ENCODE measurements at places on chromosomes 5 and 9. TPM values are rescaled to one million over a fixed set of nuclear protein-coding genes. Genes with fewer than 3 reads are reported as not detected.

The OSTF1 gene
- 365 TPM for polyA plus RNA-seq

The KIAA1958 gene
- polyA plus RNA-seq, result 1.2 TPM

The PCDHGA4 gene
- 0.10 TPM for polyA plus RNA-seq

The OGN gene
- polyA plus RNA-seq, result 0.13 TPM

The LHX3 gene
- not detected for polyA plus RNA-seq

The ELL2 gene
- polyA plus RNA-seq, result 5.4 TPM

The NOL8 gene
- 7.7 TPM for polyA plus RNA-seq

The BSPRY gene
- polyA plus RNA-seq, result 6.1 TPM

The CCL21 gene
- polyA plus RNA-seq, result not detected

The MCIDAS gene
- not detected for polyA plus RNA-seq

The ADAM19 gene
- not detected for polyA plus RNA-seq

The LCN15 gene
- not detected for polyA plus RNA-seq

DNA sequence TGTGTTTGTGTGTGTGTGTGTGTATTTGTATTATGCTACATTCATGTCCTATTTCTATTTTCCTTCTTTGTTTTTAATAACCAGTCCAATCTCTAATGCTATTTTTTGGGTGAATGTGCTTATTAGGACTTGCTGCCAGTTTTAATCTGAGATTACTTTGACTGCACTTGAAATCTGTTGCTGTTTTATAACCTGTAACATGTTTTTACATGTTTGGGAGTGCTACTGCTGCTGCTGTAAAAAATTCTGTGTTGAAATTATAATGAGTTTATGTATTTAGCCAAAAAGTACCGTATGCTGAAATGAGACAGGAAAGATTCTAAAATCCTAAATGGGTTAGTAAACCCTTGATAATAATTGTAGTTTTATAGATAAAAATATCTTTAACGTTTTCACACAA, 104.7 kb upstream of the SSBP2 start:
- DNase-seq, result no peak
- H3K27ac ChIP-seq, result no peak overlapping the region
- peaks cover 3% of the 10 kb centered on the region for H3K36me3 ChIP-seq
- no peak overlapping the region for H3K4me3 ChIP-seq
- H3K27me3 ChIP-seq, result peaks cover 10% of the 10 kb centered on the region

GRCh38 chr9:80732506-80732905, 956.8 kb downstream of the TLE1 start:
- no peak overlapping the region for H3K27ac ChIP-seq
- no peak for DNase-seq
- no peak overlapping the region for H3K4me3 ChIP-seq
- no peaks in the 10 kb centered on the region for H3K27me3 ChIP-seq

GRCh38 chr5:65830856-65831255, 95.5 kb upstream of the ERBIN start:
- H3K4me1 ChIP-seq, result peaks cover 6% of the 10 kb centered on the region
- H3K27me3 ChIP-seq, result peaks cover 1% of the 10 kb centered on the region
- no peak overlapping the region for H3K27ac ChIP-seq
- H3K36me3 ChIP-seq, result no peaks in the 10 kb centered on the region
- no peak overlapping the region for H3K4me3 ChIP-seq

DNA sequence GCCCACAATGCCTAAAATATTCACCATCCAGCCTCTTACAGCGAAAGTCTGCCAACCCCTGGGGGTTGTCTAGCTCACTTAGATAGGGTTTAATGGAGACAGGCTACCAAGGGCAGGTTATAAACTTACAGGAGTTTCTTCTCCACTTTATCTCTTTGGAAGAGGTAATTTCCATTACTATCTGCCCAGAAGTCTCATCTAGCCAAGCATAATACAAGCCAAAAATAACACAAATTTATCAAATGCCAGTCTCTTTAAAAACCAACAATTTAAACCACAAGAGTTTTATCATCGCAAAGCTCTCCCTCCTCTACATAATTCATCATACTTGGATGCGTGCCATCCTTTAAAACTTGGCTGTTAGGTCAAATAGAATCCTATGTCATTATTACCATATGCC, 6.2 kb downstream of the RBM22 start:
- no peaks in the 10 kb centered on the region for H3K27me3 ChIP-seq
- no peak overlapping the region for H3K4me3 ChIP-seq
- H3K27ac ChIP-seq, result no peak overlapping the region
- DNase-seq, result no peak
- H3K4me1 ChIP-seq, result peaks cover 2% of the 10 kb centered on the region

- no peaks in the 10 kb centered on the region for H3K27me3 ChIP-seq
- no peak overlapping the region for H3K27ac ChIP-seq
- no peak for DNase-seq
- no peaks in the 10 kb centered on the region for H3K36me3 ChIP-seq
- no peak overlapping the region for H3K4me3 ChIP-seq
Observed at GRCh38 chr5:154630410-154630809, 124.8 kb upstream of the LARP1 start.

DNA sequence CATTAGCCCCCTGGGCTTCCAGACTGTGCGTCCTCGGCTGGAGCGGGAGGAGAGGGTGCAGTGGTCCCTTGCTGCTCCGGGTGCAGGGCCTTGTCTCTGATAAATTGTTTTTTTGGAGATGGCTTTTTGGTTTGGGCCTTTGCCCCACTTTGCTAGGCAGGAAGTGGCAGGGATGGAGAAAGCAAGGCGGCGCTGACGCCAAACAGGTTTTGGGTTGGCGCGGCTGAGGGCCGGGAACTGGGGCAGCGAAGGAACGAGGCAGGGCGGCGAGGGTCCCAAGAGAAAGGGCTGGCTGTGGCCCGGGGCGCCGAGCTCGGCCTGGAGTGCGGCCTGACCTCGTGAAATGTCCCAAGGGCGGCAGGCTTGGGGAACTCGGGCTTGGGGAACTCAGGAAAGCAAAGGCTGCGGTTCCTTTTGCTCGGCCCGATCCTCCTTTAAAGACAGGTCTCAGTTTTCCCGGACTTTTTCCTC, 4.1 kb downstream of the LHX2 start:
- H3K27me3 ChIP-seq, result peaks cover 43% of the 10 kb centered on the region
- no peak overlapping the region for H3K27ac ChIP-seq
- H3K36me3 ChIP-seq, result peaks cover 3% of the 10 kb centered on the region
- peak overlapping the region; percentile 42 for H3K4me3 ChIP-seq
- DNase-seq, result no peak

DNA sequence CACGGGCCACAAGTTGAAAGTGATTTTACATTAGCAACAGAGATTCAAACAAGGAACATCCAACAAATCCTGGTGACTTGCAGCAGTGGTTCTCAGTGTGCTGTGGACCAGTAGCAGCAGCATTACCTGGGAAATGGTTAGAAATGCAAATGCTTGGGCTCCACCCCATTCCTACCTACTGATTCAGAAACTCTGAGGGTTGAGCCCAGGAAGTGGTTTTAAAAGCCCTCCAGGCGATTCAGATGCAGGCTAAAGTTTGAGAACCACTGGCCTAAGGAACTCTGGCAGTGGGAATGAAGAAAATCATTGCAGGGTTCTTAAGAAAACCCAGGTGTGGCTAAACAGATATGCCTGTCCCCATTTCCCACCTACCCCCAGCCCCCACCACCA, 398.8 kb downstream of the ENC1 start:
- no peaks in the 10 kb centered on the region for H3K36me3 ChIP-seq
- no peak for DNase-seq
- H3K27me3 ChIP-seq, result no peaks in the 10 kb centered on the region

GRCh38 chr5:72723581-72723980, 92.9 kb upstream of the TNPO1 start:
- no peak for DNase-seq
- H3K4me1 ChIP-seq, result no peaks in the 10 kb centered on the region
- H3K4me3 ChIP-seq, result no peak overlapping the region
- no peaks in the 10 kb centered on the region for H3K36me3 ChIP-seq
- no peak overlapping the region for H3K27ac ChIP-seq

GRCh38 chr5:101943784-101944183, 352.3 kb downstream of the SLCO4C1 start:
- no peaks in the 10 kb centered on the region for H3K27me3 ChIP-seq
- no peaks in the 10 kb centered on the region for H3K4me1 ChIP-seq
- DNase-seq, result no peak

DNA sequence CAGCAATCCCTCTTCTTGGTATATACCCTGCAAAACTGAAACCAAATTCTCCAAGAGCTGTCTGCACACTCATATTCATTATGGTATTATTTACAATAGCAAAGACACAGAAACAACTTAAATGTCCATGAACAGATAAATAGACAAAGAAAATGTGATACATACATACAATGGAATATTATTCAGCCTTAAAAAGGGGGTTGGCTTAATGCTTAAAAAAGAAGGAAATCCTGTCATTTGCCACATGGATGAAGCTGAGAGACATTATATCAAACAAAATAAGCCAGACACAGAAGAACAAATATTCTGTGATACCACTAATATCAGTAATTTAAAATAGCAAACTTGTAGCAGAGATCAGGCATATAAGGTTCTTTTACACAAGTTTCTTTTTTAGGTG, 46.5 kb upstream of the GAS1 start:
- H3K36me3 ChIP-seq, result no peaks in the 10 kb centered on the region
- no peak overlapping the region for H3K27ac ChIP-seq
- DNase-seq, result no peak
- no peaks in the 10 kb centered on the region for H3K4me1 ChIP-seq
- no peaks in the 10 kb centered on the region for H3K27me3 ChIP-seq

DNA sequence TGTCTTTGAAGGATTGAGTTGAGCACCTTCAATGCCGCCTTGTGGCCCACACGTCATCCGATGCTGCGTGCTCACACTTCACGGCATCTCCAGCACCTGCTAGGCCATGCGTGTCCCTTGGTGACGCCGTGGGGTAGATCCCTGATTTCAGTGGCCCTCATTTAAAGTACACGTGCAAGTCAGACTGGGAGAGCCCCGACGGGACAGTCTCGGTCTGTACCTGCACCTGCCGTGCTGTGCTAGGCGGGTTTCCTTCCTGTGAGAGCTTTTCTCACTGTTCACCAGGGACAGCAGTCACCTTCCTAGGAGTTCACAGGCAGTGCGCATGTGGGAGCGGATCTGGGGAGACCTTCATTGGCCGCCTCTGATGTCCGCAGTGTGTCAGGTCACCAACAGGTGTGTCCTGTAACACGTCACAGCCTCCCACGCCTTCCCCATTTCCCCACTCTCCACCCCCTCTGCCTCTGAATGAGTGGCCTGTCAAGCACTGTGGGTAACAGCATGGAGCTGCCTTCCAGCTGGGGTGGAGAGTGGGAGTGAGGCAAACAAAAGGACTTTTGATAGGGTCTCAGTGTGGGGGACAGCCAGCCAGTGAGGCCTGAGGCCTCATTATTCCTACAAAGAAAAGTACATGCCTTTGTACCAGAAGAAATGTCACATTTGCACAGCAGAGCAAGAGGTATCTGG, 236.4 kb downstream of the FANCC start:
- peaks cover 3% of the 10 kb centered on the region for H3K36me3 ChIP-seq
- DNase-seq, result no peak
- H3K27me3 ChIP-seq, result no peaks in the 10 kb centered on the region
- H3K4me1 ChIP-seq, result no peaks in the 10 kb centered on the region
- H3K27ac ChIP-seq, result no peak overlapping the region

DNA sequence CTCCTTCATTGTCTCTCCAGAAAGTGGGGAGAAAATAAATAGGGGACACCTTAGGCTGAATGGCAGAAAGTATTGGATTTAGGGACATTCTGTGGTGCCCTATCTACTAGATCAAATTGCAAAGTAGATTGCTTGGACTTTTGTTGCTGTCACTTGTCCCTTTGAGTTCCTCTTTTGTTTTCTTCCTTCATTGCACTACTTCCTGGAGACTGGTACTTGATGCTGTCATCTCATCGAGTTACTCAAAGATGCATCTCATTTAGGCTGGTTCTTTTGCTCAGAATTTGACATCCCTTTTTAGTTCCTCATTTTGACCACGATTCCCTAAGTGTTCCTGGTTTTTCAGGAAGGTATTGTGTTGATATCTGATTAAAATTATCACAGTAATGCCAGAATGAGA, 137.6 kb downstream of the ADGRV1 start:
- H3K27ac ChIP-seq, result no peak overlapping the region
- H3K36me3 ChIP-seq, result no peaks in the 10 kb centered on the region
